ENCODE measurements at places on chromosomes 13 and 19. TPM values are rescaled to one million over a fixed set of nuclear protein-coding genes. Genes with fewer than 3 reads are reported as not detected.

GRCh38 chr13:35256459-35257148 is 219.9 kb downstream of the MAB21L1 start:
- no peak overlapping the region for H3K4me3 ChIP-seq
- no peak for DNase-seq
- H3K4me1 ChIP-seq = no peaks in the 10 kb centered on the region
- no peaks in the 10 kb centered on the region for H3K27me3 ChIP-seq
- no peak overlapping the region for H3K27ac ChIP-seq

DNA sequence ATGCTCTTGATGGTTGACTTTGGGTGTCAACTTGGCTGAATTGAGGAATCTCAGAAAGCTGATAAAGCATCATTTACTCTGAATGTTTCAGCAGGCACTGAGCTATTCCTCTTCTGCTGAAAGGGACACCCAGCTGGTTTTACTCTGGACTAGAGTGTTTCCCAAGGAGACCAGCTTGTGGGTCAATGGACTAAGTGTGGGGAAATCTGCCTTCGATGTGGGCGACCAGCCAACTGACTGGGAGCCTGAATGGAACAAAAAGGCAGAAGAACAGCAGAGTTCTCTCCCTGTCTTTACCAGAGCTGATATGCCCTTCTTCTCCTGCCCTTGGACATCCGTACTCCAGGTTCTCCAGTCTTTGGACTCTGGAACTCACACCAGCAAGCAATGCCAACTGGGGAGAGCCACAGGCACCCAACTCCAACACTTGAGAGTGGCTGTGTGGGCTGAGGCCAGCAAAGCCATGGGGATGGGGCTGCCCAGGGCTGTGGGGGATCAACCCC is 32.2 kb downstream of the MRPL57 start:
- no peaks in the 10 kb centered on the region for H3K4me1 ChIP-seq
- no peak overlapping the region for H3K4me3 ChIP-seq
- DNase-seq = no peak
- H3K36me3 ChIP-seq = no peaks in the 10 kb centered on the region
- no peak overlapping the region for H3K27ac ChIP-seq

GRCh38 chr19:1665565-1666047 is 13.2 kb upstream of the TCF3 start:
- DNase-seq = no peak
- no peak overlapping the region for H3K4me3 ChIP-seq

GRCh38 chr13:40963927-40964326 is 55.2 kb downstream of the ELF1 start:
- H3K4me3 ChIP-seq = no peak overlapping the region
- no peak for DNase-seq
- H3K4me1 ChIP-seq = peaks cover 63% of the 10 kb centered on the region
- H3K36me3 ChIP-seq = peaks cover 17% of the 10 kb centered on the region
- no peak overlapping the region for H3K27ac ChIP-seq
- no peaks in the 10 kb centered on the region for H3K27me3 ChIP-seq

DNA sequence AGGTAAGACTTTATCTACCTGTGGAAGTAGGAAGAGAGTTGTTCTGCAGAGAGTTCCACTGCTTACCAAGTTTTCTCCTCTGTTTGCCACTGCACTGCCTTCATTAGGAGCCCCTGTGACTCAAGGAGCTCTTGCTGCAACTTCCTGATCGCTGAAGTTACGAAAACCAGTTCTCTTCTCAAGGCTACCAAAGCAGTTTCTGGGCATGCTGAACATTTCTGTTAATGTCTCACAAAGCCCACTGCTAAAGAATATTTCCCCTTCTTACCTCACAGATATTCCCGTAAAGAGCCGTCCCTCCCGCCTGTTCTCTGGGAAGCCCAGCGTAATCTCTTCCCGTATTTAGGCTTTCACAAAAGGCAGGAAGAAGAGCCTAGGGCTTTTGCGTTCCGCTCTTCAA is 82.6 kb upstream of the OXGR1 start:
- no peak overlapping the region for H3K4me3 ChIP-seq
- no peaks in the 10 kb centered on the region for H3K36me3 ChIP-seq
- no peaks in the 10 kb centered on the region for H3K4me1 ChIP-seq
- no peak overlapping the region for H3K27ac ChIP-seq
- no peak for DNase-seq

GRCh38 chr13:38954844-38955243 is 35.8 kb downstream of the STOML3 start:
- no peak overlapping the region for H3K27ac ChIP-seq
- DNase-seq = no peak
- H3K4me1 ChIP-seq = no peaks in the 10 kb centered on the region
- H3K36me3 ChIP-seq = no peaks in the 10 kb centered on the region
- H3K4me3 ChIP-seq = no peak overlapping the region

SERTM1 gene
- total RNA-seq = not detected

KASH5 gene
- total RNA-seq = not detected

GRCh38 chr13:53778937-53779336 is 750.3 kb downstream of the OLFM4 start:
- H3K4me1 ChIP-seq = peaks cover 4% of the 10 kb centered on the region
- H3K27ac ChIP-seq = no peak overlapping the region
- no peaks in the 10 kb centered on the region for H3K27me3 ChIP-seq
- H3K4me3 ChIP-seq = no peak overlapping the region
- no peaks in the 10 kb centered on the region for H3K36me3 ChIP-seq

HDGFL2 gene
- 18.0 TPM for total RNA-seq

ZNF543 gene
- 4.3 TPM for total RNA-seq

- no peaks in the 10 kb centered on the region for H3K27me3 ChIP-seq
- H3K4me1 ChIP-seq = no peaks in the 10 kb centered on the region
- peaks cover 4% of the 10 kb centered on the region for H3K36me3 ChIP-seq
Measured at GRCh38 chr13:41597348-41598041, 140.1 kb downstream of the RGCC start.

- no peak for DNase-seq
- no peaks in the 10 kb centered on the region for H3K36me3 ChIP-seq
- peak overlapping the region; percentile 31 for H3K27ac ChIP-seq
- no peaks in the 10 kb centered on the region for H3K27me3 ChIP-seq
Measured at GRCh38 chr13:40026174-40026585, 370.7 kb downstream of the COG6 start.

GRCh38 chr13:99724633-99725517 is 223.6 kb downstream of the TM9SF2 start:
- no peak for DNase-seq
- H3K27ac ChIP-seq = no peak overlapping the region
- no peaks in the 10 kb centered on the region for H3K4me1 ChIP-seq
- H3K4me3 ChIP-seq = no peak overlapping the region
- H3K27me3 ChIP-seq = no peaks in the 10 kb centered on the region

DNA sequence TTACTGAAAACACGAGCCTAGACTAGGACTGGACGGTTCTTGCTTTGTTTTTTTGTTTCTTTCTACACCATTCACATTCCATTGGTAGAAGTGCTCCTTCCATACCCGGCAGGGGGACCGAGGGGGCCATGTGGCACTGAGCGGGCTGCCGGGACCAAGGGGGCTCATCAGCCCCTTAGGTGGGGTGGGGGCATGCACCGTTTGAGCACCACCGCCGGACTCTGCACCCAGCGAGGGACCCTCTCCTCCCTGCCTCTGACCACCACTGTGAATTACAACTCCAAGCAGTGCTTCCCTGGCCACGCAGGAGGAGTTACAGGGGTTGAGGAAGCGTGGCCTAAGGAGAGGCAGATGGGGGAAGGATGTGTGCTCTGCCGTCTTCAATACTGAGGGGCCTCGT is 15.0 kb upstream of the CFAP97D2 start:
- no peaks in the 10 kb centered on the region for H3K36me3 ChIP-seq
- H3K27ac ChIP-seq = no peak overlapping the region
- H3K4me1 ChIP-seq = peaks cover 71% of the 10 kb centered on the region
- no peak for DNase-seq
- no peak overlapping the region for H3K4me3 ChIP-seq

TUBGCP3 gene
- total RNA-seq = 31.3 TPM

- no peak for DNase-seq
- peaks cover 4% of the 10 kb centered on the region for H3K36me3 ChIP-seq
- H3K27me3 ChIP-seq = no peaks in the 10 kb centered on the region
Measured at GRCh38 chr19:38805180-38805579, 7.6 kb downstream of the LGALS4 start.

ICAM4 gene
- total RNA-seq = 0.52 TPM

DNA sequence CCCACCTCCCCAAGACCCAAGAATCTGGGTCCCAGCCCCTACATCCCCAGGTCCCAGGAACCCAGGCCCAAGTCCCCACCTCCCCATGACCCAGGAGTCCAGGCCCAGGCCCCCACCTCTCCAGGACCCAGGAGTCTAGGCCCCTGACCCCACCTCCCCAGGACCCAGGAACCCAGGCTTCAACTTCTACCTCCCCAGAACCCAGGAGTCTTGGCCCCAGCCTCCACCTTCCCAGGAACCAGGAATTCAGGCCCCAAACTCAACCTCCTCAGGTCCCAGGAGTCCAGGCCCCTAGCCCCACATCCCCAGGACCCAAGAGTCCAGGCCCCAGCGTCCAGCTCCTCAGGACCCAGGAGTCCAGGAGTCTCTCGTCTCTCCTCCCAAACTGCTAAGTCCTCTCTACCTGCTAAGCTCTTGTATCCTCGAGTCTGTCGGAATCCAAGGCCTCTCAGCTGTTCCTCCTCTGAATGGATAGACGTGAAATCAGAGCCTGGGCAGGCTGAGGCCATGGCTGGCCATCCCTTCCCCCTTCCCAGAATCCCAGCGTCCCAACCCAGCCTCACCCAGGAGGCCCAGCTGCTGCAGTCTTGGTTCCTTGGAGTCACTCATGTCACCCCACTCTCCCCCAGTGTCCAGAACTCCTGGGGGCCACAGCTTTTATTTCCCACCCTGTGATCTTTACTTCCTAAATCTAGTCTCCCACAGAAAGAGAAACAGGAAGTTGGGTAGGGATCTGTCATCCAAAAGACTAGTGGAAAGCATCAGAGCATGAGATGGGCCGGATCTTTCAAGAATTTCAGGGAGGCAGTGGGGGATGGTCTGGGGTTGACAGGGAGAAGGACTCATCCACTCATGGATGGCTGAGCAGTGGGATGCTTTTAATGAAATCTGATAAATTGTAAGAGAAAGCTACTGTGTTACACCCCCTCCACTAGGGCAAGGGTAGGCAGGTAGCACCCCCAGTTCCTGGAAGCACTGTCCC is at the start of gene CD209:
TSS of gene CD209 (minus strand) at position 632 of the 982 bp plus-strand sequence. CDS start at position 609, 23 bp downstream.
- H3K36me3 ChIP-seq = no peaks in the 10 kb centered on the region
- H3K4me3 ChIP-seq = no peak within 1 kb of the TSS
- no peaks in the 10 kb centered on the region for H3K27me3 ChIP-seq
- no peak for DNase-seq

DNA sequence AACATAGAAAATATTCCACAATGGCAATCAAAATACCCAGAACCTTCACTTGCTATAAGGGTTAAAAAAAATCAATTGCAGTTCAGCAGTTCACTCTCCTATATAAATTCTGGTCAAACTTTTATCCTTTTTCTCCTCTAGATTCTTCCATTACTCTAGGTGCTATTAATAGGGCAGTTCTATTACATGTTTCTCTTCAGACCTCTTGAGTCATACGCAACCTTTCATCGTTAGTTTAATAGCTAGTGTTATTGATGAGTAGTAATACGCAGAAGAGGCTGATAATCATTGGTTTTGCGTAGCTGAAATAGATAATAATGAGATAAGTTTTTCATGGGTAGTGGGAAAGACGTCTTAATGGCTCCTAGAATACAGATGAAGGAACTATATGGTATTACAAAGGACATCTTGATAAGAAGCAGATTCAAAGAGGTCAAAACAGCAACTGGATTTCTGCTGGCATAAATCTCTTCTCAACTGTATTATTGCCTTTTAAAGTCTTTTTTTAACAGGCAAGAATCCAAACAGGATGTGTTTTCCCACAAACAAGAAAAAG is 118.3 kb upstream of the STARD13 start:
- H3K4me3 ChIP-seq = no peak overlapping the region
- DNase-seq = no peak
- H3K36me3 ChIP-seq = no peaks in the 10 kb centered on the region
- no peaks in the 10 kb centered on the region for H3K4me1 ChIP-seq
- no peak overlapping the region for H3K27ac ChIP-seq

ZNF708 gene
- 16.4 TPM for total RNA-seq

DNA sequence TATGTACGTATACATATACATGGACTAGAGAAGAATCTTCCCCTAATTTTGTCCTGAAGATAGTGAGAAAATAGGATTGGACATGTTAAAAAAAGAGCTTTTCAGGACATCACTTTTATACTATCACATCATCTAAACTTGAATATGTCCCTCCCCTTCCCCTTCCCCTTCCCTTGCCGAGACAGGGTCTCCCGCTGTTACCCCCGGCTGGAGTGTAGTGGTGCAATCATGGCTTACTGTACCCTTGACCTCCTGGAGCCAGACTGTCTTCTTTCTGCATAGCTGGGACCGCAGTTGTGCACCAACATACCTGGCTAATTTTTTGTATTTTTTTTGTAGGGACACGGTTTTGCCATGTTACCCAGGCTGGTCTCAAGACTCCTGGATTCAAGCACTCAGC is 6.6 kb downstream of the HNRNPM start:
- H3K4me1 ChIP-seq = peaks cover 82% of the 10 kb centered on the region
- H3K27ac ChIP-seq = no peak overlapping the region
- peaks cover 55% of the 10 kb centered on the region for H3K36me3 ChIP-seq
- no peaks in the 10 kb centered on the region for H3K27me3 ChIP-seq
- DNase-seq = no peak

GRCh38 chr19:56806639-56807038 is 33.9 kb downstream of the PEG3 start:
- DNase-seq = no peak
- H3K4me1 ChIP-seq = no peaks in the 10 kb centered on the region
- no peaks in the 10 kb centered on the region for H3K27me3 ChIP-seq
- H3K36me3 ChIP-seq = no peaks in the 10 kb centered on the region
- H3K27ac ChIP-seq = no peak overlapping the region

DNAJC15 gene
- 7.6 TPM for total RNA-seq

DNA sequence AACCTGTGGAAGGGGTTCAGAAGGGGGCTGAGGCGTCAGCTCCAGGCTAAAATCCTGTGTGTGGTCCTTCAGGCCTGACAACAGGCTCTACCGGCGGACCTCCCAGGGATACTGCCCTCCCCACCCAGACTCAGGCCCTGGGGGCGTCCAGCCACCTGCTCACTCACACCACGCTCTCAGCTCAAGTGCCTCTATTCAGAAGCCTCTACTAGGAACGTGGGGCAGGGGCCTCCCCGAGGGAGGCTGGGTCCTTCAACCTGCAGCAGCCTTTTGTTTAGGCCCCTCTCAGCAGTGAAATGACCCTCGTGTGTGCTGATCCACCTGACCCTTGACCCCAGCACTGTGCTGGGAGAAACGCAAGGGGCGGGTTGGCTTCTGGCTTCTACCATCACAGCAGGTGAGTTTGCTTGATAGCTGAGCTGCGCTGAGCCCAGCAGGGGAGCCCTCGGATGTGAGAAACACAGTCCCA is 10.6 kb downstream of the PLPP2 start:
- H3K4me1 ChIP-seq = no peaks in the 10 kb centered on the region
- no peaks in the 10 kb centered on the region for H3K36me3 ChIP-seq
- no peak overlapping the region for H3K27ac ChIP-seq
- no peak for DNase-seq

Data from CD4-positive, alpha-beta T cell (primary cell).